Midbrain (tissue), 1 donor: ENCODE measurements at places on chromosomes 2 and 18.

GRCh38 chr18:74290794-74291471 lies 830 bp downstream of the CYB5A start:
- no peak for DNase-seq

- DNase-seq, result no peak
These were observed 789 bp upstream of the COX7A2L start for GRCh38 chr2:42361728-42362283.

DNA sequence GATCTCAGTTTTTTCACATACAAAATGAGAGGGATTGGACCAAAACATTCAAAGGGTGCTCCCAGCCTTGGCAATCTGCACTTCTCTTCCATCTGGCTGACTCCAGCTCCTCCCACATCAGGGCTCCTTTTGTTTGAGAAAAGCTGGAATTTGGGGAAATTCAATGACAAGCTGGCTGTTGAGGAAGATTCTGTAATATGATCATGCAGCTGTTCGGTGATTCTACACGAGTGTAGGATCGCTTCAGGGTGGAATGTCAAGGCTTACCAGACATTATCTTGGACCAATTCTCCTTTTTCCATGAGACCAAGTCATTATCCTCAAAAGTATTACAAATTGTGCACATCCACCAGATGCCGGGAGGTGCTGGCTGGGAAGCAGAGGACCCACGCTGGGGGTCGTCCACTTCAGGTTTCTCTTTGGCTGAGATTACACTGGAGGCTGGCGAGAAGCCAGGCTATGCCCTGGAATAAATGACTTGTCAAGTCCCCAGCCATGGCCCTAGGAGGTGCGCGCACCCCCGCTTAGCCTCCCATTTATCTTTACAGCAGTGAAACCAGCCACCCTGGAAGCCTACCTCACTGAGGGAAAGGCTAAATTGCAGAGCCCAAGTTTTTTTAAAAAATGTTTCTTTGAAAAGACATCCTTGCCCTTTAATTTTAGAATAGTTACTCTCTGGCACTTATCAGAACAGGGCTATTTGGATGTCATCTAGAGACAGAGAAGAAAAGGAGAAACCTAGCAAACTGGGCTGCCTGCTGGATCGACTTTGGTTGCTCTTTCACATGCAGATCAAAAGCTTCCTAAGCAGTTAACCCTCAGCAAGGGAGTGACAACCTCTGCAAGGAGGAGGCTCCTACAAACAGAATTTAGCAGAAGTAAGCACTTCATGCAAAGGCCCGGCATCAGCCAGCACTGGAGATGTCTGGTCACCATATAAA lies 42.5 kb upstream of the LCLAT1 start:
- no peak for DNase-seq

GRCh38 chr18:75874401-75875089 lies 447.0 kb upstream of the SMIM21 start:
- DNase-seq, result no peak

- no peak for DNase-seq
These were observed 1388.0 kb upstream of the LRRTM1 start for GRCh38 chr2:81692566-81692965.

- DNase-seq, result no peak
These were observed 178.2 kb upstream of the RASGRP3 start for GRCh38 chr2:33298233-33298632.
